Astrocyte of the hippocampus (primary cell): ENCODE measurements at places on chromosomes 7 and 10.
A peak's percentile ranks its signal among the peaks of the same experiment; 100 is the strongest.

GRCh38 chr10:78931321-78932053 is 137.3 kb upstream of the ZMIZ1 start:
- DNase-seq = peak; percentile 68

- no peak for DNase-seq
These were observed 6.8 kb upstream of the VSIR start for GRCh38 chr10:71780156-71780555.

- DNase-seq = no peak
These were observed 51.6 kb upstream of the LAMB1 start for GRCh38 chr7:108054537-108054936.

GRCh38 chr7:101947899-101948298 is 130.5 kb downstream of the CUX1 start:
- DNase-seq = peak; percentile 76

DNA sequence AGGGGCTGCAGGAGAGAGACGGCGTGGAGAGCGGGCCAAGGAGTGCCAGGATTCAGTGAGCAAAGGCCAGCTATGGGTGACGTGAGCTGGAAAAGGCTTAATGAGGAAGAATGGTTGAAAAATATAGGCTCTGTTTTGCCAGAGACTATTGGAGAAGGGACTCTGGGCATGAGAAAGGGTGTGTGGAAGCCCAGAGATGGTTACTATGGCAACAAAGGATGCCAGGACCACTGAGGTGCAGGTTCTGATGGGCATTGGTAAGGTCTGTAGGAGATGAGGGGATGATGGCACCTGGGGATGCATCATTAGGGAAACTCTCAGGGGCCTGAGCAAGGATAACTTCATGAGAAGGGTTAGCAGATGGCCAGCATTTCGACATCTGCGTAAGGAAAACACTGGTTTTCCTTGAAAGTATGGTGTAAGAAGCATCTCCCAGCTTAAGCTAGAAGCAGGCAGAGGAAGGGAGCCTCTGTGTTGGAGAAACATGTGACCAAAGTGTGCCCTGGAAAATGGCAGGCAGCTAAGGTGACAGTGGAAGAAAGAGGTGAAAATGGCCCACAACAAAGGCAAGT is 21.6 kb upstream of the FAM180A start:
- DNase-seq = no peak

DNA sequence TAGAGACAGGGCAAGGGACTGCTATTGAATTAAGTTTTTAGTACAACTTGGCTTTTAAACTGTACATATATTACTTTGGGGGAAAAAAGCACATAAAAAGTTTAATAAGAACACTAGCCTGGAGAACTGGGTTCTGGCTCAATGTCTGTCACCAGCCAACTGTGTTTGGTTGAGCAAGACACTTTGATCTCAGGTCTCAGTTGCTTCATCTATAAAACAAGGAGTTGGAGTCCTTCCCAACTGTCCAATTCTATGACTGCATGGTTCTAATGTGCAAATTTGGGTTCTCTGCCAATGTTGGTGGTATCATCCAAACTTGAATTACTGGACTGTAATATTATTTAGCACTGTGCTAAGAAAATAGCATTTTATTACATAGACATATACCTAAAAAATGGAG is 50.3 kb downstream of the ATXN7L1 start:
- no peak for DNase-seq

DNA sequence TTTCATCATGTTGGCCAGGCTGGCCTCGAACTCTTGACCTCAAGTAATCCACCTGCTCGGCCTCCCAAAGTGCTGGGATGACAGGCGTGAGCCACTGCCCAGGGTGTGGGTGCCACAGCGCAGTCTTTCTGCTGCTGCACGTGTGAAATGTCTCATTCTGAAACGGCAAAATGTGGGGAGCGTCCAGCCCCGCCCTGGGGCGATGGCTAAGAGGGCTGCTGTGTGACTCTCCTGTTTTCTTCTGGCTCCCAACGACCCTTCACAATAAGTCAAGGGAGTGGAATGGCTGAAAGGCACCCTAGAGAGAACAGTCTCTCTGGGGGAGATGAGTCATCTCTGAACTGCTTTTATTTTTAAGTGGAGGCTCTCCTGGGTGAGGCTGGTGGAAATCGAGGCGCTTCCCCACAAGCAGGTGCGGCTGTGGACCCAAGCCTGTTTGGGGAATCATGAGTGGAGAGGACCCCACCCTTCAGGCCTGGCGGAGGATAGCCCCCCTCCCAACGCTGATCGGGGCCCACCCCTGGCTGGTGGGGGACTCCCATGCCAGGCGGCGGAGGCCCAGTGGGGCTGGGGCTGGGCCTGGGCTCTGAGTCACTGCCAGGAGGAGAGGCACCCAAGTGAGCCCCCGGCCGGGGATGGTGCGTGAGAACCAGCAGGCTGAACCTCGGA is 18.0 kb downstream of the ADAP1 start:
- peak; percentile 60 for DNase-seq

DNA sequence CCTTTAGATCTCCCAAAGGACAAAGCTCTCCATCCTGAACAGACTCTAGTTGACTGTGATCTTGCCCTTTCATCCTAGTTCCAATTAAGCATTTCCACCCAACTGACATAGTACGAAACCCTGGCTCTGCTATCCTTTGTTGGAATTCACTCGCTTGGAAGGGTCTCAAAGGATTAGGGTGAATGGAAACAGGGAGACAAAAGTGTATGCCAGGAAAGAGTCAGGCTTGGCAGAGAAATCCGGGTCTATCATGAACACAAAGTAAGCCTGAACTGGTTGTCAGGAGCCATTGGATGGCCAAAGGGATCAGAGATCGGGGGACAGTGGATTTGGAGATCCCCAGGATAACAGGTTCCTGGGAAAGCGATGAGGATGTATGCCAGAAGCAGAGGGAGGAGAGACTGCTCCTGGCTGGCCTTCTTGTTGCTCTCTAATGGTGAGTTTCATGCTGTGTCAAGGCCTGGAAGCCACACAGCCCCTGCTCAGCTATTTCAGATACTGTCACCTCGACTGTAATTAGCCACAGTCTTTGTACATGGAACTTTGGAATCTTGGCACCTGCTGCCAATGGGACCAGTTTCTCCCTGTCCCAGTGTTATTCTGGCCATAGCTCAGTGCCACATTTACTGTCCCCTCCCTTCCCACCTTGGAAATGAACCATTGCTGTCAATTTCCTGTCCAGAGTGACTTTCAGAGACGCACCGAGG is 1168.7 kb upstream of the AUTS2 start:
- peak; percentile 56 for DNase-seq

- no peak for DNase-seq
These were observed 74.8 kb downstream of the PTPRN2 start for GRCh38 chr7:158512869-158513268.

- DNase-seq = no peak
These were observed 6.7 kb downstream of the ZMIZ1 start for GRCh38 chr10:79075418-79075817.

DNA sequence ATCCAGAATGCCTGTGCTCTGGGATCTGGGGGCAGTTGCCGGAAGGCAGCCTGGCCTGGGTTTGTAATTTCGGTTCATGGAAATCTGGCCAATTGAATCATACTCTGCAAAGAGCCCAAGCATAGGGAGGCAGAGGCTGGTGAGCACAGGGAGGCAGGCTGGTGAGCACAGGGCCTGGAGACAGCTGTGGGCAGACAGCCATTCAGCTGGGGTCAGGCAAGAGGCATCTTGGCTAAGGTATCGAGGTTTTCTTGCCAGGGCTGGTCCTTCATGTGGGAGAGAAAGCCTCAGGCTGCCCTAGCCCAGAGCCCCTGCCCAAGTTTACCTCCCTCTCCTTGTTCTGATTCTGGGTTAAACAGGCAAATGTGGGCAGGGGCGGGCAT is 63.7 kb upstream of the BAIAP2L1 start:
- peak; percentile 7 for DNase-seq

GRCh38 chr7:106215868-106216516 is 68.8 kb downstream of the NAMPT start:
- no peak for DNase-seq

DNA sequence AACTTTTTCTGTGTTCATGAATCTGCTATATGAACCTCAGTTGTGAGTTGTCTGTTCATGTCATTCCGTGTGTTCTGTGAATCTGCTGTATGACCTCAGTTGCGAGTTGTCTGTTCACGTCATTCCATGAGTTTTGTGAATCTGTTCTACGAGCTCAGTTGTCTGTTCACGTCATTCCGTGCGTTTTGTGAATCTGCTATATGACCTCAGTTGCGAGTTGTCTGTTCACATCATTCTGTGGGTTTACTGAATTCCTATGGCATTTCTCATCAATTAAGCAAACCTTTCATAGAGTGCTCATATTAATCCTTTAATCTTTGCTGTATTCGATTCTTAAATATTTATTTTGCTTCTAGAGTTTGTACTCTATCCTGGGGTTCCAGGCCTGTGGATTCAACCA is 150.6 kb downstream of the DIP2C start:
- peak; percentile 57 for DNase-seq

GRCh38 chr7:44713680-44714335 is 34.8 kb upstream of the ZMIZ2 start:
- DNase-seq = no peak

- no peak for DNase-seq
These were observed 227.6 kb downstream of the ANKRD7 start for GRCh38 chr7:118452128-118452527.

DNA sequence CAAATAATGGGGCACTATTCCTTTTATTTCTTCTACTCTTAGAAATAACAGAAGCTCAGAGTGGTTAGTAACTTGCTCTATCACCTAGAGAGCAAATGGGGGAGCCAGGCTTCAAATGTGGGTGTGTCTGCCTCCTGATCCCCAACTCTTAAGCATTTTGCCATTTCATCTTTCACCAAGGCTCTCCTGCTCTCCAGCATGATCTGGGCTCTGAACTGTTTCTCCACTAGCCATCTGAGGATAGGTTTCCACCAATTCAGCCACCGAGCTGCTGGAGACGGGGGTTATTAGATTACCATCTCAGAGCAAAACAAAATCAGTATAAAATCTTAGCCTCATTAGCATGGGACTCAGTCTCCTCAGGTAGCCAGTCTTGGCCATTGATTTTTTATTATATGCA is 20.2 kb upstream of the VAX1 start:
- no peak for DNase-seq

GRCh38 chr10:51786684-51787035 is 87.3 kb upstream of the CSTF2T start:
- DNase-seq = no peak

DNA sequence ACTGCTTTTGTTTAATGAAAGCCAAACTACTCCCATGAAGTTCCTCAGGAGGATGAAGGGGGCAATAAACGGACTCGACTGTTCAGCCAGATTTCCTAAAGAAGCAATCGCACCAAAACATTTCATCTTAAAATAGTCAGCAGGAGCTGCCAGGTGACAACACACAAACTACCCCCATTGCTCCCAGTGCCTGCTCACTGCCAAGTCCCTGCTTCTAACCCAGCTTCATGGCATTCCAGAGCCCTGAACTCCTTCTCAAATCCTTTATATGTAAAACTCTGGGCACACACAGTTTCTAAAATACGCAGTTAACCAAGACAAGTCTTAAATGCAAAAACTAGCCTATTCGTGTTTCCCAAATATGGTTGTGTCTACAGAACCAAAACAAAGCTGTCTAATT is 110.0 kb downstream of the SORBS1 start:
- DNase-seq = peak; percentile 39

GRCh38 chr7:668958-669357 is 57.5 kb upstream of the DNAAF5 start:
- DNase-seq = no peak

- no peak for DNase-seq
These were observed 5.3 kb upstream of the ALDH18A1 start for GRCh38 chr10:95661818-95662217.

- DNase-seq = peak; percentile 64
These were observed 27.4 kb upstream of the DGKI start for GRCh38 chr7:137873979-137874777.

DNA sequence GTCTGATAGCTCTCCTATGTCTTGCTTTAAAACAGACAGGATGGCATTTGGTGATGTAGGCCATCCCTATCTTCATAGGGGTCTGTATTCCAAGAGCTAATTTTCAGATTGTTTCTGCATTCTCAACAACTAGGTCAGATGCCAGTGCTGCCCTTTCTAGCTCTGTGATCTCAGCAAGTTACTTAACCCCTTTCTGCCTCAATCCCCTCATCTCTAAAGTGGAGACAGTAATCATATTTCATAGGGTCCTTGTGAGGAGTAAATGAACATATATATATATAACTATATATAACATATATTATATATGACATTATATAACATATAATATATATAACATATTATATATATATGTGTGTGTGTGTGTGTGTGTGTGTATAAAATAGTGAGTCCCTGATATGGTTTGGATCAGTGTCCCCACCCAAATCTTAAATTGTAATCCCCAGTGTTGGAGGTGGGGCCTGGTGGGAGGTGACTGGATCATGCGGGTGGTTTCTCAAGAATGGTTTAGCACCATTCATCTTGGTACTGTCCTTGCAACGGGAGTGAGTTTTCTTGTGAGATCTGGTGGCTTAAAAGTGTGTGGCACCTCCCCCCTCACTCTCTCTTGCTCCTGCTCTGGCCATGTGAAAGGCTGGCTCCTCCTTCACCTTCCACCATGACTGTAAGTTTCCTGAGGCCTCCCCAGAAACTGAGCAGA is 45.2 kb downstream of the HIPK2 start:
- no peak for DNase-seq

- no peak for DNase-seq
These were observed 74.5 kb downstream of the INSIG1 start for GRCh38 chr7:155371884-155372781.

DNA sequence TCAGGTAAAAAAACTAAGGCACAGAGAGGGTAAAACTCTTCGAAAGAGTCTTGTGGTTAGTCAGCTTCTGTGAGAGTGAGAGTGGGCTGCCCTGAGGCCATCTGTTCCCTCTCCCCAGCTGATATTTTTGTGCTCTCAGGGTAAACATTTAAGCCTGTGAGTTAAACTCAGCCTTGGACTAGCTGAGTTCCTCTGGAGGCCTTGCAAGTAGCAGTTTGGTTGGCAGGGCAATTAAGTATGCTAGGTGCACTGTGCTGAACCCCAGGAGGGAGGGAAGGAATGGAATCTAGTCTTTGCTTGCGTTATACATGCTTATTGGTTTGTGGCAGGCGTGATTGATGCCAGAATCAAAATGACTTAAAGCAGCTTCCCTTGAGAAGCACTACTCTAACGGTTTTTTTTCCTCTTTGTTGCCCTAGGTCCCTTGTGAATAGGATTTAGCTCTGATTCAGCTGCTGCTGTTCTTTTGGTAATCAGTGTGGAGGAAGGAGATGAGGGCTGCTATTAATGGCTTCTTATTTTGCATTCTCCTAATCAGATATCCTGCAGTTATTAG is 140.2 kb downstream of the AUTS2 start:
- peak; percentile 91 for DNase-seq

- peak; percentile 69 for DNase-seq
These were observed 47.7 kb downstream of the LRGUK start for GRCh38 chr7:134174795-134175261.

DNA sequence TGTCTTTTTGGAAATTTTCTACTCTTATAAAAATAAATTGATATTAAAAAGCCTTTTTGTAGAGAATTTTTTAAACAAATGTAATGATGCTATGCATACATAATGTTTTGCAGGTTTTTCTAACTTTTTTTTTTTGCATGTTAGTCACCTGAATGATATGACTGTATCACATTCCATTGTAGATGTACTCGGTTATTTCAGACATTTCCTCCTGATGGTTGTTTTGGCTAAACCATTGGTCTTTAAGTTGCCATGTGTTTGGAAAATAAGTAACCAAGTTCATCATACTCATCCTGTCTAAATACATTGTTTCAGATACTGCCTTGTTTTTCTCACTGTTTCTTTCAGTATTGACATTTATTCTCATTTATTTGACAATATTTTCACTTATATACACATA is 25.8 kb downstream of the NHLRC2 start:
- peak; percentile 23 for DNase-seq

- no peak for DNase-seq
These were observed 17.4 kb upstream of the IKZF1 start for GRCh38 chr7:50287129-50287528.

GRCh38 chr10:6115411-6115810 is 26.6 kb downstream of the RBM17 start:
- no peak for DNase-seq
